SIG-M5 (cell line): ENCODE measurements at places on chromosomes 7 and 10.

DNA sequence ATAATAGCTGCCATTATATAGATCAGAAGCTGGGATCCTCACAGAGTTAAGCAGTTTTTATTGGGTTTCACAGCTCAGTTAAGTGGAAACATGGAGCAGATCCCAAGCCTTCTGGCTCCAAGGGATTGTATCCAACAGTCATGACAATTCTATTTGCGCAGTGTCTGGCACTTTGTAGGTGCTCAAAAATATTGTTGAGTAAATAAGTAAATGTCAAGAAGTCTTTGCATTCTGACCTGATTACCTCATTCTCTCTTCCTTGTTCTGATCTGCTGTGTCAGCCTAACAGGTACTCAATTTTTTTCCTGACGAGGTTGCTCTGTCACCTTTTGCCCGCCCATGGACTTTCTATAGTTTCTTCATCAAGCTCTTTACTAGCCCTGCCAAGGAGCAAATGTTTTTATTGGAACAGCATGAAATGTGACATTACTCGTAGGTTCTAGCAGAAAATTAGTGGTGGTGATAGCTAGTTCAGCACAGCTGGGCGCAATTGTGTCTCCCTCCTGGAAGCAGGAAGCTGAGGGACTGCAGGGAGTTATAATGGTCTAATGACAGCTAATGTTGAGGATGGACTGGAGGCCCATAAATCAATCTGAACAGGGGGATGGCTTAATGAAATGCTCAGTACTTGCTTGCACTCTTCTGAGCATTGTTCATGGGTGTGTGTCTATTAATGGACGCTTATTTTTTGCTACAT is 680.2 kb downstream of the CCSER2 start:
- no peak for DNase-seq

DNA sequence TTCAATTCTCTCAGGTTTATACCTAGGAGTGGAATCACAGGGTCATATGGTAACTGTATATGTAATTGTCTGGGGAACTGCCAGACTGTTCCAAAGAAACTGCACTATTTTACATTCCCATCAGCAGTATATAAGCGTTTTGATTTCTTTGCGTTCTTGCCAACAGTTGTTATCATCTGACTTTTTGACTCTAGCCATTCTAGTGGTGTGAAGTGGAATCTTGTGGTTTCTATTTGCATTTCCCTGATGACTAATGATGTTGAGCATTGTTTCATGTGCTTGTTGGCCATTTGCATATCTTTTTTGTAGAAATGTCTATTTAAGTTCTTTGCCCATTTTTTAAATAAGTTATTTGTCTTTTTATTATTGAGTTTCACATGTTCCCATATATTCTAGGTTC is 44.3 kb upstream of the ZC3HAV1 start:
- no peak for DNase-seq

GRCh38 chr10:129877773-129878371 is 86.2 kb downstream of the EBF3 start:
- DNase-seq = no peak

GRCh38 chr7:135755351-135755753 is 6.7 kb upstream of the FAM180A start:
- no peak for DNase-seq

DNA sequence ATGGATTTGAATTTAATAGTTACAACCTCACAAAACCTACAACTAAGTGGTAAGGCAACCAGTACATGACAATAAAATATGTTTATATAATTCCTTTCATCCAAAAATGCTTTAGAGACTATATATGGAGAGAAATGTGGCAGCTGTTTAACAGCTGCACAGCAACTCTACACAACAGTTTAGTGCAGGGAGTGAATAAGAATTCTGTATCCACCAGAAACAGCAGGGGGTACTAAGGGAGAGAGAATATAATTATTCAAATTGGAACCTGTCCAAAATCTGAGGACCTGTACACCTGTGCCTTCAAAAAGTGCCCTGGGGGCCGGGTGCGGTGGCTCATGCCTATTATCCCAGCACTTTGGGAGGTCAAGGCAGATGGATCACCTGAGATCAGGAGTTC is 49.6 kb downstream of the POLL start:
- no peak for DNase-seq

- DNase-seq = no peak
These were observed 170.2 kb upstream of the CHRM2 start for GRCh38 chr7:136698231-136698630.

GRCh38 chr7:137978464-137979237 is 23.2 kb downstream of the CREB3L2 start:
- DNase-seq = no peak

GRCh38 chr7:326273-326672 is 36.3 kb downstream of the FOXL3 start:
- no peak for DNase-seq

GRCh38 chr10:35006836-35007235 is 83.3 kb downstream of the CUL2 start:
- no peak for DNase-seq

- DNase-seq = no peak
These were observed 109.1 kb upstream of the GDF10 start for GRCh38 chr10:47190802-47191450.

- no peak for DNase-seq
These were observed 378.5 kb downstream of the DNAJB6 start for GRCh38 chr7:157715071-157715937.

- DNase-seq = no peak
These were observed 7.0 kb upstream of the CYP3A4 start for GRCh38 chr7:99791021-99791420.

DNA sequence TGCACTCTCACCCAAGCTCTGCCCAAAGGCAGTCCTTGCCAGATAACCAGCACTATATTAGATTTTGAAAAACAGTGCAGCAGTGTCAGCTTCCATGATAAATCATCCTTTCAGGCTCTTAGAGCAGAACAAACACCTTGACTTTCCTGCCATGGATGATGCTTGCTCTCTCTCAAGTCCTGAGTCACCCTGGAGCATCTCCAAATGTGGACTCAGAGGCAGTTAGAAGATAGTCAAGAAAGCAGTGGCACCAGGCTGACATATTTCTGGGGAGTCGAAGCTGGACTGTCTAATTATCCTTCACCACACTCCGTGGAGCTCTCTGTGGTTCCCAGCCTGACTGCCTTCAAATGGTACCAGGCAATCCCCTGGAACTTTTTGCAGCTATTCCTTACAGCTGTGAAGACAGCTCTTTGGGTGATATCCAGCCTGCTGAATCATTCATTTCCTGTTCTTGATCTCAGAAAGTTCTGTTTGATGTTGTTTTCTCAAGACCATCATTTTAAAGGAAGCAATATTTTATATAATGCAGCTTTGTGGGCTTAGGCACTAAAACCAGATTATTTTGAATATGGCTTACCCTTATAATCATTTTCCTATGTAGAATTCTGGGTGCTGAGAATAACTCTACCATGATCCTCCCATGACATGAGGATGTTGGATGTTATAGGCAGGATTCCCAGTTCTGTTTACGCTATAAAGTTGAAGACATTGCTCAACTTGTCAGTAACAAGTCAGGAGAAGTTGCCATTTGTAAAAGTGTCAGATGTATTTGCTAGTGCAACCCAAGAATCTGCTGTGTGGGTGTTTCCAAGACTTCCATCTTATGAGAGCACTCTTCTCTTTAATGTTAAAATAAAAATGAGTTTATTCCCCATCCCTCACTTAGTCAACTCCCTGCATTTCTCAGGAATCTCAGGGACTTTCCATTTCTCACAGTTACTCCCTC is 233.8 kb downstream of the C7orf25 start:
- no peak for DNase-seq

DNA sequence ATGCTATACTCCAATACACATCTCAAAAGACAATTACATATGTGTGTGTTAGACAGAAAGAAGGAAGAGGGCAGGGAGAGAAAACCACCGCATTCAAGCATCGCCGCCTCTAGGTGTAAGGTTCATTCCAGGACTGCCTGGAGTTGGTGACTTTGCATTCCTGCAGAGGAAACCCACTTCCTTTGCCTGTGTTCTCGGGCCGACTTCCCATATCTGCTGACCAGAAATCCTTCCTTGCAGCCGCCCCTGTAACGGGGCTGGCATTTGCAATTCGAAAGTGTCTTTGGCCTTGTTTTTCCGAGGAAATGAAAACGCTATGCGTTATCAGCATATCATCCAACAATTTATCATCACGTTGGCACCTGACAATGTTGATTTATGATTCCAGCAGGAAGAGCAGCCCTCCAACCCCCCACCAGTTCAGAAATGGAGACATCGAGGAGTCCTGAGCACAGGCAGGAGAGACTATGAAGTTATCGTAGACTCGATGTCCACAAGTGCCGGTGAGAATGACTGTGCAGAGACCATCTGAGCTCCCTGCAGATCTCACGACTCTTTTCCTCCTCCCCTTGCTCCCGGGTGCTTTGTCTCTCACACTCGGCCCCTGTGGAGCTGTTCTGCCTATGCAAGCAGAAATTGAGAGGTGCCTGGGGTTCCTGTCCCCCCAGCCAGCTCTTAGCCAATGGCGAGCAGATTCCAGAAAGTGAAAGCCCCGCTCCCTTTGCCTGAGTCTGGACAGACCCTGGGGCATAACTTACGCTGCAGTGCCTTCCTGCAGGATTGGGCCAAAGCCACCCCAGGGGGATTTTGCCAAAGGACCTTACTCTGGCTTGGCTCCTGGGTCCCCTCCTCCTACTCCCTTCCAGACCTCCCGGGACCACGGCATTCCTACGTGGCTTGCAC is 68.9 kb upstream of the FOXK1 start:
- no peak for DNase-seq

- no peak for DNase-seq
These were observed 55.0 kb downstream of the DENND11 start for GRCh38 chr7:141646826-141647480.

DNA sequence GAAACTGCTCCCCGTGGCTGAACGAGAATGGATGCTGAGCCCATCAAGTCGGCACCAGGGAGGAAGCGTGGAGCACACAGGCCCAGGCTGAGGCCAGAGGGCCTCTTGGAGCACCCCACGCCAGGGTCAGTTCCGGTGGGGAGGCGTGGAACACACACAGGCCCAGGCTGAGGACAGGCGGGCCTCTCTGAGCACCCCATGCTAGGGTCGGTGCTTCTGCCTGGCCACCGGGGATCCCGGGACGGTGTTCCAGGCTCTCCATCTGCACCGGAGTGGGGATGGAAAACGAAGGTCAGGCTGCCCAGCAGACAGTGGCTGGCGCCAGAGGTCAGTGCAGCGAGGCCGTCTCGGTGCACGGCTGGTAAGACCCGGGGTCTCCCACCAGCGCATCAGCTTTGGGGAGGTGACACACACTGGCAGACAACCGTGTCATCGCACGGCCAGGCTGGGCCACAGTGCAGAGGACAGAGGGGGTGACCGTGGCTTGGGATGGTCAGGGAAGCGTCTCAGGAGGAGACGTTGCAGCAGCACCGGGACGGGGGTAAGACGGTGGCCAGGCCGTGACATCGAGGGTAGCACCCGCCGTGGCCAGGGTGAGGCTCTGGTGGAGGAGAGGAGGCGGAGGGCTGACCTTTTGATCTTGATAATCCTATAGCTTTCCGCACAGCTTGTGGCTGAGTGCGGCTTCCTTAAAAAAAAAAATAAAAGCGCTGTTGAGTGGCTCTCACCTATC is 203.9 kb downstream of the ELFN1 start:
- no peak for DNase-seq

GRCh38 chr7:43123457-43123856 is 11.0 kb downstream of the HECW1 start:
- DNase-seq = no peak

- DNase-seq = no peak
These were observed 25.2 kb upstream of the NCAPG2 start for GRCh38 chr7:158729646-158730382.

DNA sequence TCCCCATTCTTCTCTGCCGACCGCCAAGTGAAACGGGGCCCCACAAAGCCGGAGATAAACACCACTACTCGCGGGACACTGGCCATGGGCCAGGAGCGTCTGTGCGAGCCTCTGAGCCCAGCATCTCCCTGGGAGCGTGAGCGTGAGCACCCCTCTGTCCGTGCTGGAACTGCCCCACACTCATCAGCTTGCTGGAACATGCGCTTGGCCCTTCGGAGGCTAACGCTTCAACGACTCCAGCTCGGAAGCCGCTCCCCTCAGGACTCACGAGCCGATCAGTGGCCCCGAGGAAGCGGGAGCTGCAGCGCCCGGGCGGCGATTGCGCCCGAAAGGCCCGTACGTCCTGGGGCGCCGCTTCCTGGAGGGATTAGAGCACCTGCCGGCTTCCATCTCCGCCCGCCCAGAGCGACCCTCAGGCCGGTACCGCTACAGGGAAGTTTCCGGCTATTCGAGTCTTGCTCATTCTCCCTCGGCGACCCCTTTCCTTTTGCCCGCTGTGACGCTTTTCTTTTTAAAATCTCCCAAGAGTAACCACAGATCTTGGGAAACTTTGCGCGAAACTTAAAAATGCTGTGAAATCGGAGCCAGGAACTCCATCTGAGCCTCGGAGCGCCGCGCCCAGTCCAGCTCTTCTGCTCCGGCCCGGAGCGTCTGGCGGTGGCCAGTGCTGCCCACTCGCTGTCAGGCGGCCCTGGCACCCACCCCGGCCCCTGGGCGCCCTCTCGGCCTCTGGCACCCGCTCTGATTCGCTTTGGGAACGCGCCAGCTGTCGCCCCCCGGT is 1.0 kb downstream of the TLL2 start:
- DNase-seq = no peak

DNA sequence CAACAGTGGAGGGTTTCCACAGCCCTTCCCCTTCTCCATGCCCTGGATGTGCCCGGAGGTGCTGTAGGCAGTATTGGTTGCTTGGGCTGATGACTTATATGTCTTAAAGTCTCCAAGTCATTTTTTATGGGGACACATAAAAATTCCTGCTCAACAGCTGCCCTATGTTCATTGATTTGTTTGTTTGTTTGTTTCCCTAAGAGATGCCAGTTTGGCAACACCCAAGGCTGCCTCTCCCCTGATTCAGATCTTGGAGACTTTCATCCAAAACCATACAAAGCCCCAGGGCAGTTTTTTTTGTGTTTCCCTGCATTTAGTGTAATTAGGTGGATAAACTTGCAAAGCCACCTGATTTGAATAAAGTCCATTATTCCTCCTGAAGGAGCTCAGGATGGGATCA is 115.3 kb downstream of the PLPP4 start:
- no peak for DNase-seq

- no peak for DNase-seq
These were observed 90.6 kb downstream of the CYP51A1 start for GRCh38 chr7:92043637-92044036.

GRCh38 chr10:11871466-11871865 is 48.3 kb downstream of the PROSER2 start:
- no peak for DNase-seq
